Right atrium auricular region (tissue), 2 donors: ENCODE measurements at places on chromosomes 6 and 20.

GRCh38 chr6:108203189-108204112, 37.6 kb downstream of the NR2E1 start:
- DNase-seq = no peak

DNA sequence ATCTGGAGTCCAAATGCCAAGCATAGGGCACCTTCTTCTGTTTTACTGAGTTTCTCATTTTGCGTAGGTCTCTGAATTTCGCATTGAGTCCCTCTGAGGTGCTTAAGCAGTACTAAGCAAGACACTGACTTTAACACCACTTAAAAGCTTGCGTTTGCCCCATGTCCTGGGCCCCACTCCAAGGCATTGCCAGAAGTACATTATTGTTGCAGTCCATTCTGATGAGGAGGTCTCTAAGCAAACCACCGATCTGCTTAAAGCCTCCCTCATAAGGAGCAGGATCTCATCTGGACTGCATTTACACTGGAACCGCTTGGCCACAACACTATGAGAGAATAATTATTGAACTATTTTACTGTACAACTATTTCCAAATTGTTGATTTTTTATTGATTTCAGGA, 16.3 kb downstream of the BMP2 start:
- DNase-seq = no peak

GRCh38 chr20:41072190-41072863, 43.7 kb downstream of the TOP1 start:
- no peak for DNase-seq

DNA sequence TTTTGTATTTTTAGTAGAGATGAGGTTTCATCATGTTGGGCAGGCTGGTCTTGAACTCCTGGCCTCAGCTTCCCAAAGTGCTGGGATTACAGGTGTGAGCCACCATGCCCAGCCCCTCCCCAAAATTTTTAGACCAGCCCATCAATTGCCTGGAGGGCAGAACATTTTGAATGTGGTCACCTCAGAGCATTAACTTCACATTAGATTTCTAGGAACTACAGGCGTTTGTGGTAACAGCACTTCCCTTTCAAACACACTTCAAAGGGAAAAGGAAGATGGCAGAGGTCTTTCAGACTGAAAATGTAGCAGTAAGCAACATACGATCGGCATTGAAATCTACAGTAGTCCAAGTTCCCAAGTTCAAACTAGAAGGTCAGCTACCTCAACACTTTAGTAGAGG, 12.3 kb upstream of the SLA2 start:
- no peak for DNase-seq

DNA sequence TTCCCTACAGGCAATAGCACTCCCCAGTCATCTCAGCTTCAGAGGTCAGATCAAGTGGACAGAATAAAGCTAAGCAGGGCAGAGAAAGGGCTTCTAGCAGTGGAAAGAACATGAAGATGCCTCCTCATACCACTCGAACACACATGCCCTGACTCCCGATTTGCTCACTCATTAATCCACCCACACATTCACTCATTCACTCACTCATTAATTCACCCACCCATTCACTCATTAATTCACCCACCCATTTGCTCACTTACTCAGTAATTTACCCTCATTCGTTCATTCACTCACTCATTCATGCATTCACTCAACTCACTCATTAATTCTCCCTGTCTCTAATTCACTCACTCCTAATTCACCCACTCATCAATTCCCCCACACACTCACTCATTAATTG, 43.9 kb downstream of the HNF4A start:
- no peak for DNase-seq

- no peak for DNase-seq
Measured at GRCh38 chr6:35810971-35811698, 6.0 kb downstream of the LHFPL5 start.

DNA sequence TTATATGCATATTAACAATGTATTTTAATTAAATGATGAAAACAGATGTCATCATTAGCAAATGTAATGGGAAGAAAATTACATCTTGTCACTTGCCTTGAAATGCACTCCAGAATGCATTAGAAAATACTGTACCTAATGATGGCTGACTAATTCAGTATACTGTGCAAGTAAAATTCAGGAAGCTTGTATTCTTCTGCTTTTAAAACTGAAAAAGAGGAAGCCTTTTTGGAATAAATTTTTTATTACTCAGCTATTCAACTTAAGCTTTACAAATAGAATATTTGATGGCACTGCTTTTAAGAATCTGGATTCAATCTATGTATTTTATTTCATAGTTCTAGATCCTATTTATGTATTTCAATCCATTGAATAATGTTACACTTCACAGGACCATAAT, 195.5 kb downstream of the RIMS1 start:
- DNase-seq = no peak

DNA sequence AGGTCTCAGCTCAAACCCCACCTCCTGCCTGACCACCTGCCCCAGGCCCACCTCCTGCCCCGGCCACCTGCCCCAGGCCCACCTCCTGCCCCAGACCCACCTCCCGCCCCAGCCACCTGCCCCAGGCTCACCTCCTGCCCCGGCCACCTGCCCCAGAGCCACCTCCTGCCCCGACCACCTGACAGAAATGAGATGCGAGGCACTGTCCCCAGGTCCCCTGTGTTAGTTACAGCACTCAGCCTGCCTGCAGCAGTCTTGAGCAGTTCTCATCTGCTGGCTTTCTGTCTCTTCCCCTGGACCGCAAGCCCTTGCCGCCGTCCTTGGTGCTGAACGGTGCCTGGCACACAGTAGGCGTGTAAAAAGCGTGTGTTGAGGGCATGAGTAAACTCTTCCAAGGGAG, 79.5 kb downstream of the CDH4 start:
- DNase-seq = no peak

DNA sequence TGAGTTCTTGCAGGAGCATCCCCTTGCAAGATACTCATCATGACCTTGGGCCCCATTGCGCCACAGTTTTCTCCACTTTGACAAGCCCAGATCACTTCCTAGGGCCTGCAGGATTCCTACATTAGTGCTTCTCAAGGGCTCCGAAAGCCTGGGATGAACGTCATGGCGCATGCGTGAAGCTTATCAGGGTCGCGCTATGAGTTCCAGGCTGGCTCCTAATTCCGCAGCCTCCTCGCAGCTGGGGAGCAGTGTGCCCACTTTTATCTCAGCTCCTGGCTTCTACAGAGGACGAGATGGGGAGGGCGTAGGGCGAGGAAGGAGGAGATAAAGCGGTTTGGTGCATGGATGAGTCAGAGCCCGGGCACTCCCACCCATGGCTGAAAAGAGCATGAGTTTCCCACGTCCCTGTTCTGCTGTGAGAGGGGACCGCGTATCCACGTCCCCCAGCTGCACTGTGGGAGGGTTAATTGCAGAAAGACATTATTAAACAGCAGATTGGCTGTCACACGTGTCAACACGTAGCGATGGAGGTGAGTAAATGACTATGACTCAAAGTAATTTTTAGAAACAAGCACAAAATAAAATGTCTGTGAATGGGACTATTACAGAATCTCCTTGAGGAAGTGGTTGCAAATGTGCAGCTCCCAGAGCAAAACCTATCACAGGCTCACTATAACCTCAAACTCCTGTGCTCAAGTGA, 72.9 kb upstream of the DSP start:
- peak; percentile 72 for DNase-seq

DNA sequence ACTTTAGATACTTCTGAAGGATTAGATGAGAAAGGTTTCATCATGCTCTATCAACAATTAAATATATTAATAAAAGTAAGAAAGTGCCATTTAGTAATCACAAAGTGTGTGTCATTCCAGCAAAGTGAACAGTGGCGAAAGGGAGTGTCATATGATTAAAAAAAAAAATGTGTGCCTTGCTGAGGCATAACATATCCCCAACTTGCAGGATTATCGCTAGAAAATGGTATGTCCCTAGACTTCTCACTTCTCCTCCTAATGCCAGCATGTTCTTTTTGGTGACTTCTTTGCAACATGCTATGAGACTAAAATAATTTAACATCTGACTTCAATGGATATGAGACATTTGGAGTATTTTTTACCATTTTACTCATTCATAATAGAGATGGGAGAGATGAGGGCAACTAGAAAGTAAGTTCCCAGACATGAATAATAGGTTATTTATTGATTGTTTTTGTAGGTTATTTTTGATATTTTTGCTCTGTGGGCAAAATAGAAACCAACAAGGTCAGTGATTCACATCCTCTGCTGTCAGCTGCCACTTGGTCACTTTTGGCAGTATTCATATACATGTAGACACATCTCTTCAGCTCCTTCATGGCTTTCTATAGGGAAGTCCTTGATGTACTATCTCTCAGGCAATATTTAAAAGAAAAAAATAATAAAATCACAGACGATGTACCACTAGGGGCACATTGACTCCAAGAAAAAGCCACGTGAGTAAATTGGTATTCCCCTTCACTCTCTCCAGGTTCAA, 370.1 kb downstream of the BMP2 start:
- DNase-seq = no peak

- peak; percentile 57 for DNase-seq
Measured at GRCh38 chr6:1381481-1382330, 7.7 kb upstream of the FOXF2 start.

GRCh38 chr6:96823743-96824142, 13.5 kb downstream of the GPR63 start:
- DNase-seq = no peak

GRCh38 chr6:79737172-79737571, 106.0 kb downstream of the SH3BGRL2 start:
- DNase-seq = no peak

DNA sequence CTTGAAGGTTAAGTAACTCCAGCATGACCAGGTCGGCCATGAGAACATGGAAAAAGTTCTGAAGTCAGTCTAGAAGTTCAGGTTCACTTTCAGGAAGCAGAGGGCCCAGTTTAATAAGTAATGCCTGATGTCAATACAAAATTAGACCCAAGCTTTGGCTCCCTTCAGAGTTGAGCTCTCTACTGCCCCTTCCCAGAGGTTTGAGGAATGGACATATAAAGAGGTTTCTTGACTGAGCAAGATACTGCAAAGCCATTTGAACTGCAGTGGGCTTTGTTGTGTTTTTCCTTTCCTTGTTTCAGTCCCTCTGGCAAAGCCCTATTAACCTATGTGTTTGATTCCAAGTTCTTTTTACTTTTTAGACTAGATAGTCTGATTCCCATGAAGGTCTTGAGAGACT, 97.8 kb upstream of the PREP start:
- DNase-seq = no peak

DNA sequence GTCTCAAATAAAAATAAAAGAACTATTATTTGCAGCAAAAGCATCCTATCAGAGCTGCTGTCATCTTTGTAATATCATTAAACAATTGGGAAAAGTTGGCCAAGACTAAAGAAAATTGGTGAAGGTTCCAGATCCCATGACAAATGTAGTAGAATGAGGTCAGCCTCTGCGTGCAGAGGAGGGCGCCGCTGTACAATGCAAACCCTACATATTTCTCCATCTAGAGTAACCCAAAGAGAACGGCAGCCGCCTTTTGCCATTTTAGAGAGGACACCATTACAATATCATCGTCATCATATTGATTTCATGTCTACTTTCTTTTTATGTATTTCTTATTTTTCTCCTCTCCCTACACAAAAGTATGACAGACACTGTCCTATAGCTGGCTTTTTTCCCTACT, 59.5 kb downstream of the ZMYND8 start:
- DNase-seq = peak; percentile 50

DNA sequence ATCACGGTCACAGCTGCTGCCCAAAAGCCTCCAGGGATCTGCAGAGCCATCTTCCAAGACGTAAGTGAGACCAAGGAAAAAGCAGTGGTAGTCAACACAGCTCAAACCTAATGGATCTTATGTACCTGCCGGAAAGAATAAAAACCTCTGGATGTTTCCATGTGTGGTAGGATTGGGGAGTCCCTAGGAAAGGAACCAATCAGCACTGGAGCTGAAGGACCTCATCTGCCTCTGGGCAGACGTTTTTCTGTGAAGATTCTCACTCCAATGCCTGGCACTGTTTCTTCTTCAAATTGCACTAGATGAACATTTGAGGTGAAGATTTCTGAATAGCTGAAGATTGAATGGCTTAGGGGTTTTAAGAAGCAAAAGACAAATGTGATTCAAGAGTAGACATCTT, at the start of gene HLA-DQB2:
Gene HLA-DQB2, minus strand, starts transcription at position 112 of the 400 bp plus-strand sequence. Its CDS starts 62 bp downstream, at position 50.
- no peak for DNase-seq

- DNase-seq = no peak
Measured at GRCh38 chr6:16635810-16636602, 125.3 kb downstream of the ATXN1 start.

DNA sequence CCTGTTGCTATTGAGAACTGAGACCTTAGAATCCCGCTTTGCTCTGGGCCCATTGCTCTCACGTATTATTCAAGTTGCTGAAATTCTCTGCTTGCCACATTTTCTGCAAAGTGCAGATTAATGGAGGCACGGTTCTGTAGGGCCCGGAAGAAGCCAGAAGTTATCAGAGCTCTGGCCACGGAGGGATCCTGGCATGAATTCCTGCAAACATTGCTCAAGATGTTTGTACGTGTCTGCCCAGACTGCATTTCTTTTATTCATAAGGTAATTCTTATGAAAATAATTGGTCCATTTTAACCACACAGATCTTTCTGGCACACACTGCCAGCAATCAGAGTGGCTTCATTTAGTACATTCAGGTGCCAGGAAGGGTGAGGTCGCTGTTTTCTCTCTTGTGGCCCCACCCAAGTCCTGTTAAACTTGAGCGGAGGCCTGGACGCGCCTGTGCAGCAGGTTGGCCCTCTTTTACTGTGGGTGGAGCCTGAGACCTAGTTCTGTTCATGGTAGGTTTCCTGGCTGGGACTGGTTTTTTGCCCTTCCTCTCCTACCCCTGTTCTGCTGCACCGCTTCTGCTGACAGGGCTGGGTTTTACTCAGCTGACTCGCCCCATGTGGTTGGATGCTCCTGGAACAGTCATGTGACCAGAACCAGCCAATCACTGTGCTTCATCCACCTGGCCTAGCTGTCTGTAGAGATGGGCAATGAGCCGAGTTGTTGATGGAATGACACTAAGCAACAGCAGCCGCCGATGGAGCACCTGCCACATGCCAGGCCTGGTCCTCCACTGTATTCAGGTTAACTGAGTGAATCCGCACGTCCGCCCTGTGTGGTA, 230.2 kb downstream of the CDH4 start:
- DNase-seq = no peak

- no peak for DNase-seq
Measured at GRCh38 chr6:134623401-134623800, 305.5 kb upstream of the SGK1 start.

- DNase-seq = no peak
Measured at GRCh38 chr6:156694679-156695078, 82.5 kb upstream of the ARID1B start.

DNA sequence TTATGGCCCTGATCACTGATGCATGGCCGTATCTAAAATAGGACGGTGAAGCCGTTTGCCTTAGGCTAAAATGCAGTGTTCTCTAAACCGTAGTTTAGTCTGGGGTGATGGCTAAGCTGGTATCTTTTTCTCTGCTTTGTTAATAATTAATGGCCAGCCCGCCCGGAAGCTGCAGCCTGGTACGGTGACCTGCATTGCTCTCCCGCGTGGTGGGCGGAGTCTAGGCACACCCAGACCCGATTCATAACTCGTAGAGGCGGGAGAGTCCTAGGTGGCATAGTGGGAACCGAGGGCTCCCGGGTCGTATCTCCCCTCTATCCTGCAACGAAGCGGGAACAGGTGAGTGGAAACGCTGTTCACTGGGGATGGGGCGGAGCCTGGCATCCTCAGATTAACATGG, 5.5 kb downstream of the CDH4 start:
- DNase-seq = no peak
